ENCODE measurements at places on chromosomes 4 and X.

- DNase-seq: no peak
Observed at GRCh38 chrX:35726176-35726575, 72.0 kb upstream of the MAGEB16 start.

DNA sequence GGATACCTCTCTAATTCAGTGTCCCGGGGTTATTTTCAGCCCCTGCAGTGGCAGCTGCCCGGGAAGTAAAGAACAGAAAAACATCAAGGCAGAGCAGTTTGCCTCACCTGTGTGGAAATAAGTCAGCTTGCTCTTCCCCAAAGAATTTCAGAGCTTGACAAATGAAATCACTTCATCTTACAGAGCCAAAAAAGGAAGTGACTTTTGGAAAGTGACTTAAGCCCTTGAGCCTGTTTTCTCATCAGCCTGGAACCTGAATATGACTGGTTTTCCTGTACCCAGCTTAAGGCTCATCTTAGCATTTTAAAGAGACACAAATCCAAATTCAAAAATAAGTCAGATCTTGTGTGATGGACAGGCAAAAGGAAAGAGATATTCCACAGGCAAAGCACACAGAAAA lies 211.6 kb downstream of the RCHY1 start:
- no peak for DNase-seq

- DNase-seq: peak; percentile 43
Observed at GRCh38 chr4:99405433-99406115, 29.6 kb downstream of the ADH7 start.

DNA sequence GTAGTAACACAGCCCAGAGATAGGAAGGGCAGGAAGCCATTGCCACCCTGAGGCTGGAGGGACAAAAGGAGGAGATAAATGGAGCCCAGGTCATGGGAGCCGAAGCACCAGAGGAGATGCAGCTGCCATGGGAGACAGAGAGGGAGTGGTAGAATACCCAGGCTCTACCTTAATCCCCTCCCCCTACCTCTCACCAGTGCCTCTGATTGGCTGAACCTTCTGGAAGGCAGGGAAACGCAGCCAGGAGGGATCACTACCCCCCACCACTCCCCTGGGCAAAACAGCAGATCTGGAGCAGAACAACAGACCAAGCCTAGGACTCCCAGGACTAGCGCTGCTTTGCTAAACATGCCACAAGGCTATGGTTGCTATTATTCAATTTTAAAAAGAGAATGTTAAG lies 114.2 kb downstream of the ZNF827 start:
- no peak for DNase-seq

DNA sequence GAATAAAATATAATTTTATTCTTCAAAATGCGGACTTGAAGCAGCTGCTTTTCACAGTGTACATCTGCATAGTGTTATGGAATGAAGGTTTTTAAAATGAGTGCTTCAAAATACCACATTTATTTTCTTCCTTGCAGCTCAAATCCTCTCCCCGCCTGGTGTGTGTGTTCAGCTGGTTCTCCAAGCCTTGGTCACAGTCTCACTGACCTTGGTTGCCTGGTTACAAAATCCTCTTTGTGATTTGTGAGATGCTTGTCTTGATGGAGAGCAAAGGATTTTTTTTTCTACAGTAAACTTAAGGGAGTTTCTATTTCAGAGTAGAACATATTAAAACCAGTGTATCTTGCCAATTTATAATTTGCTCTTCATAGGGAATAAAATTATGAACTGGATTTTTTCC lies 139.2 kb downstream of the PCDH18 start:
- peak; percentile 92 for DNase-seq

DNA sequence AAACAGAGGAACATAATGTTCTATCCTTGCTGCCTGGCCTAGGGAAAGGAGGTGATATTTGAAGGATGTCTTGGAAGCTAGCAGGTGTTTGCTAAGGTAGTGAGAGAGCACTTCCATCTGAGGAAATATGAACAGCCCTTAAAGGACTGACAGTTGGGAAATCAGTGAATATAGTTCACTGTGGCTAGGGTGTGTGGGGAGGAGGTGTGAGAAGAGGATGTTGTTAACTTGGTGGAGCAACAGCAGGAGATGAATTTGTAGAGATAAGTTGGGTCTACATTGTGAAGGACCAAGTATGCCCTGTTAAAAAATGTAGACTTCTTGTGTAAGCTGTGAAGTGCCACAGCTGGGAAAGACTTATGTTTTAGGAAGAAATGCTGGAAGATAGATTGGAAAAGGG lies 25.5 kb downstream of the TBC1D19 start:
- DNase-seq: no peak

GRCh38 chr4:5511791-5512190 lies 196.6 kb downstream of the EVC2 start:
- no peak for DNase-seq

DNA sequence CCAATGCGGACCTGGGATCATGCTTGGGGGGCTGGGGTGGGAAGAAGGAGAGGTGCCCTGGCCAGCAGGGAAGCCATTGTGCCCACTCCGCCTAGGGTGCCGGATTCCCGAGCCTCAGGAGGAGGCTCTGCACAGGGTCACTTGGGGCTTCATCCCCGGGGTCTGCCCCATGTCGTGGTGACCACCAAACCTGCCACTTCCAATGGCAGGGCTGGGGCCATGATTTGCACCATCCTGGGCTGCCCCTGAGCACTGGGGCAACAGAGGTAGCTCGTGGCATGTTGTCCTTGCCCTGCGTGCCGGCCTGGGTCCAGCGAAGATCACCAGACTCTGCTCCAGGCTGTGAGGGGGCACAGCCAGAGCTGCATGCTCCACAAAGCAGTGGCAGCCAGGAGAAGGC lies 71.4 kb upstream of the DCAF12L2 start:
- DNase-seq: no peak

GRCh38 chr4:41070516-41071281 lies 143.6 kb downstream of the APBB2 start:
- no peak for DNase-seq

- DNase-seq: no peak
Observed at GRCh38 chr4:184358521-184359232, 115.7 kb downstream of the IRF2 start.

- DNase-seq: no peak
Observed at GRCh38 chr4:133152831-133153481, 3.9 kb downstream of the PCDH10 start.

DNA sequence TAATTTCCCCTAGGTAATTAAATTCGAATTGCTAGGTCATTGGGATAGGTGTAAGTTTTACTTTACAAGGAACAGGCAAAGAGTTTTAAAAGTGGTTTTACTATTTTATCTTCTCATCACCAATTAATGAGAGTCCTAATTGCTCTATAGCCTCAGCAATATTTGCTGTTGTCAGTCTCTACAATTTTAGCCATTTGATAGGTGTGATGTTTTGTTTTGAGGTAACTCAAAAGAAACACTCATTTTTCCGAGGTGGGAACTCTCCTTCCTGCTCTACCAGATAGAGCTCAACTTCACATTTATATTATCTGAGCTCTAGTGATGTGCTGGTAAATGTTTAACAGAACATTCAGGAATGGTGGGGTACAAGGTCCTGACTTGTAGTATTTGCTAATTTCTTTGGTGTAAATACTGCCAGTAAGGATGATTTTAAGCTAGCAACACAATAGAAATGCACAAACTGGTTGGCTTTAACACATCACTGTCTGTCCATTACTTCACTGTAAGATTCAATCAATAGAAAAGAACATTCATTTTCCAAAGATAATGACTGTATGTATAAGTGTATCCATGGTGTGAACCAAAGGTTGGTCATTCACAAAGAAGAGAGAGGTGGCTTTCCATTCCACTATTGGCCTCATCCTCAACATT lies 62.7 kb downstream of the LDB2 start:
- DNase-seq: no peak

DNA sequence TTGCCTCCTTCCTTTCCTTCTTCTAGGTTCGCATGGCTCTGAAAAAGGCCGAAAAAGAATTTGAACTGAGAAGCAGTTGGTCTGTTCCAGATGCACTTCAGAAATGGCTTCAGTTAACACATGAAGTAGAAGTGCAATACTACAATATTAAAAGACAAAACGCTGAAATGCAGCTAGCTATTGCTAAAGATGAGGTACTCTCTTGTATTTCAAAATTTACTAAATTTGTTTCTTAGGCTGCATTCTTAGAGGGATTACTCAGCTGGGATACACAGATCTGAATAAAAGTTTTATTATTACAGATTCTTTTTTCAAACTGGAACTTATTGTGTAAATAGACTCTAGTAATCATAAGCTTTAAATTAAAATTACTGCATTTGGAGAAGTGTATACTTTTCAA lies 146.9 kb downstream of the STIM2 start:
- DNase-seq: no peak

DNA sequence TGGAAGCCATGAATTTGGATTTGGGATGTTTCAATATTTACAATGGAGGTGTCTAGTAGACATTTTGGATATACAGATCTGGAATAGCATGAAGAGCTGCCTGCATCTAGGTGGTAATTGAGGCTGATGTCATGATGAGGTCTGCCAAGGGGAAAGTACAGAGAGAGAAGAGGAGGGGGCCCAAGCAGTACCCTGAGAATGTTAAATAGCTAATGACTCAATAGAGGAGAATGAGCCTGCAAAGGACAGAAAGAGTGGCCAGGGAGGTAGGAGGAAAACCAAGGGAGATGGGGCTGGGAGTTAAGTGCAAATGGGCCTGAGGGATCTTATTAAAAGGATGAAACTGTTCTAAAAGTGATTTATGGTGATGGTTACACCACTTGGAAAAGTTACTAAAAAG lies 182.2 kb upstream of the KIT start:
- no peak for DNase-seq

DNA sequence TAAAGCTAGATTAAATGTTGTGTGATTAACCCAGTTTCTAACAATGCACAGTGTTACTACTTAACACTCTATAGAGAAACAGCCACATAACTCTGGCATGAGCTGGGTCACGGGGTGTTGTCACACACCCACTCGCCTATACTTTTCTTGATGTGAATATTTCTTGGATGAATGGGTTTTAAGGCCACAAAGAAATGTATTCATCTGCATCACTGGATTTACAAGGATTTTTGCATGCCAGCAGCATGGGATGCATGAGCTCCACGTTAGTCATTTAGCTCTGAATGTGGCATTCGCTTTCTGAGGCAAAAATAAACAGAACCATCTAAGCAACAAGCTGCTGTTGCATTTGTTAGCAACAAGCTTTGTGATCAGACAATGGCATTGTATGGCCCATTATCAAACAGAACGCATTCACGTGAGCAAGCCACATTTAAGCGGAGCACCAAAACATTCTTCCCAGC lies 89.7 kb downstream of the LRP2BP start:
- DNase-seq: no peak

- no peak for DNase-seq
Observed at GRCh38 chrX:129760981-129761380, 18.8 kb upstream of the SASH3 start.

- DNase-seq: no peak
Observed at GRCh38 chr4:143019351-143019750, 165.4 kb upstream of the USP38 start.

DNA sequence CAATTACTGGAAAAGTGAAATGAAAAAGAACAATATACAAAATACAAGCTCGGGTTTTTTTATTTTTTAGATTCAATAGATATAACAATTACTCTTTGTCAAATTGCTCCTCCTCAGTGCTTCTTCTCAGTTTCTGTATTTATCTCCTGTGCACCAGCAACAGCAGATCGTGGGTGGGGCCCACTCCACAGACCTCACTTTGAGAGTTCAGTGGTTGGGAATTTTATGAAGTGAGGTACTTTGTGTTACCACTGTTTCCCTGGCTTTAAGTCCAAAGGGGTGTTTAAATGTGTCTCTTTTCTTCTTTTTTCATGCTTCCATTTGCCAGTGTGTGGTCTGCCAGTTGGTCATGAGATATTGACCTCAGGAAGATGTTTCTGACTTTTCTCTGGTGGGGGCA lies 54.4 kb downstream of the KIT start:
- DNase-seq: no peak

DNA sequence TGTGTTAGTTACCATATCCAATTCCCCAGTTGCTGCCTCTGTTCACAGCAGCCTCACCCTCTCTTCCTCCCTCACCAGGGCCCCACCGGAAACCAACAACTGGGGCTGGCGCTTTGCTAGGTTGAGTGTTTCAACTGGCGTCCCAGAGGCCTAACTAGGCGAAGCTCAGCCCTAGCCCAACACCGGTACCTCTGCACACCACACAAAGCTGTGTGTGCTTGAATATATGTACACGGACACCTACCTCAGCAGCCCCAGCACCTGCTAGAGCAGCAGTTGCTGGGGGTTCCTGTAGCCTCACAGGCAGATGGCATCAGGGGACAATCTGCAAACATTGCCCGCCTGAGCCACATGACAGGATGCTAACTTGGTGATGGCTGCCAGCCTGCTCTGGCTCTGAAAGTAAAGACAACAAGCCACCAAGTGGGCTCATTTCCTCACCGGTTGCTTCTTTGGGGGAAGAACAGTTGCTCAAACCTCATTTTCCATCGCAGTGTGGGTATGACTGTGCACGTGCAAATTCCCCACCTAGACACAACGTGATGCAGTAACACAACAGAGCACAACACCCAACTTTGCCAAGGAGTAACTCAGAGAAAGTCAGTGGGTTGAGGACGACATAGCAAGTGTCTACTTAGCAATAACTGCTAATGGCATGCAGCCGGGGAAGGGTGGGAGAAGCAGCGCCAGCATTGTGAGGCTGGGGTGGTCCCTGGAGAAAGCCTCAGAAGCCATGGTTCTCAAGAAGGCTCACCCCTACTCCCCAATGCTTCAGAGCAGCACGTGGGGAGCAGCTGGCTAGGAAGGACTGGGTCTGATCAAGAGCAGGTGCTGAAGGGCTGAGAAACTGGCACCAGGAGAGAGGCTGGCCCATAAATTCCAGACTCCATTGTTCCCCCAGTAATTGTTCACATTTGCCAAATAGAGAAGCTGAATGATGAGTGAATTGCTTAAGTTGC lies 139.5 kb downstream of the SH3KBP1 start:
- no peak for DNase-seq

- no peak for DNase-seq
Observed at GRCh38 chr4:9936129-9936644, 85.1 kb downstream of the SLC2A9 start.

DNA sequence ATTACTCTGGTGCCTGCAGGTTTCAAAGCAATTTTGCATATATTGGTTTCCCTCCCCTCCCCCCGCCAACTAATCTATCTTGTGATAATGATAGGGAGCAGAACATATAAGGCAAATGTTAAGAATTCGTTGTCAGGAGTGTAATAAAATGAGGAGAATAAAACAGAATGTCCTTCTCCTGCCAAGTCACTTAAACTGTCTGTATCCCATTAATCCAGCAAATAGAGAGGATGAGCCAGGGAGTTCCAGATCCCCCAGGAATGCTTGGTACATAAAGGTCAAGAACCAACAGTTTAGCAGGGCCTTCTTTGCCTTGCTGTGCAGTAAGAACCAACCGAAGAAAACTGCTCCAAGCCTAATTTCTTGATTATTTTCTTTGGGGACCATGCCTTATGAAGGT lies 141.4 kb downstream of the AMELX start:
- no peak for DNase-seq

- DNase-seq: peak; percentile 9
Observed at GRCh38 chrX:39652336-39652735, 445.4 kb downstream of the BCOR start.

Measured in NCI-H1092 treated with DMSO at 0.1 percent for 48 hours (cell line).